ENCODE measurements at places on chromosomes 6 and 20.

GRCh38 chr6:169985121-169986015, 233.9 kb downstream of the ERMARD start:
- DNase-seq: no peak

- DNase-seq: no peak
Measured at GRCh38 chr6:129598244-129599187, 111.5 kb downstream of the ARHGAP18 start.

GRCh38 chr6:157235600-157236039, 87.7 kb downstream of the TMEM242 start:
- DNase-seq: peak; percentile 68

GRCh38 chr6:147695819-147696218, 187.3 kb downstream of the SAMD5 start:
- no peak for DNase-seq

GRCh38 chr20:58700823-58701222, 8.2 kb downstream of the NPEPL1 start:
- no peak for DNase-seq

DNA sequence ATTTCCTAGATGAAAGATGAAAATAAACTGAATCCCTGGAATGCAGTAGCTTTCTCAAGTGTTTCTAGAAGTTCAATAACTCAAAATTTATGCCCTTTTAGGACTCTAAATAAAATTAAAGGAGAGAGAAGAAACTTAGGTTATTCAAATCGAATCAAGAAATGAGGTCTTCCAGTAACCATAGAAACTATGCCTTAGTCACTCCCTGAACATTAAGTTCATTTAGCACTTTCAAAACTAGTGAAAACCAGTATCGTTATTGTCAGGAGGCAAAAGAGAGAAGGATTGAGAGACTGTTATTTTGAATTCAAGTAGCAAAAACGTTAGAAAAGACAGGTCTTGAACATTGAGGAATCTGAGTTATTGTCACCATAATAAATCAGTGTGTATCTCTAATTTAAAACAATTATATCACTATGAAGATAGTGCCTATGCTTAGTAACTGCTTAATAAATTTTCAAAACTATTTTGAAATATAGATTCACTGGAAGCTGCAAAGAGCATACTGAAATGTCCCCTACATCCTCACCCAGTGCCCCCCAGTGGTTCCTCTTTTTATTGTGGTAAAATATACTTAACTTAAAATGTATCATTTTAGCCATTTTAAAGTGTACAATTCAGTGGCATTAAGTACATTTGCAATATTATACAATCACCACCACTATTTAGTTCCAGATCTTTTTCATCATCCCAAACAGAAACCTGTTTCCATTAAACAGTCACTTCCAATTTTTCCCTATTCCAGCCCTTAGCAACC, 4.6 kb downstream of the RPP21 start:
- DNase-seq: no peak

GRCh38 chr20:61119794-61120410, 132.2 kb upstream of the CDH4 start:
- no peak for DNase-seq
